ENCODE measurements at places on chromosomes 11 and 22.

DNA sequence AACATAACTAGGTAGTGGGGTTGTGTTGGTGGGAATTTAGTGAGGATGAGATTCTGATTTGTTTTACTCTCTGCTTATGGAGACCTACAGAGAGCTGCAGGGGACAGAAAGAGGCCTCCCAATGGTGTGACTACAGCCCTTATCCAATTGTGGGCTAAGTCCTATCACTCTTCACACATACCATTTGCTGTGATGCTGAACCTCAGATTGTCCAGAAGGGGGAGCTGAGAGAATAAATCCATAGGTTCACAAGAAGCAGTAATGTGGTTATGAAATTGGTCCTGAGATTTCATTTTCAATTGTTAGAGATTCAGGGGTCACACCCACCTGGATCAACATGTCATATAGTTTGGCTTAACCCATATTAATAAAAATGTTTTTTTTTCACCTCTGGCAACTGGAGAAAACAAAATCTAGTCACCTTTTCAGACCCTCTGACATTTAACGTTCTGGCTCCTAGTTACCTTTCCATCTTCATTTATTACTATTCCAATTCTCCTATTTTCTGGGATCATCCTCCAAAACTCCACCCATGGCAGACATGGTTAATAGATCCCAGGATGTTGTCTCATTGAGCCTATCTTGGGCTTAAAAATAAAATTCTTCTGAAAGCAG lies 53.3 kb upstream of the PTPN5 start:
- DNase-seq: no peak

- DNase-seq: no peak
These were observed 83.1 kb downstream of the PARVA start for GRCh38 chr11:12460466-12460865.

GRCh38 chr11:102485095-102485722 lies 32.6 kb upstream of the TMEM123 start:
- DNase-seq: no peak

- DNase-seq: no peak
These were observed 49.5 kb downstream of the LGR4 start for GRCh38 chr11:27423125-27423524.

GRCh38 chr11:73402834-73403185 lies 26.6 kb downstream of the RELT start:
- DNase-seq: no peak

- no peak for DNase-seq
These were observed 3.0 kb downstream of the PRG2 start for GRCh38 chr11:57387289-57388030.

- no peak for DNase-seq
These were observed 1.0 kb downstream of the CCDC86 start for GRCh38 chr11:60842668-60843600.

DNA sequence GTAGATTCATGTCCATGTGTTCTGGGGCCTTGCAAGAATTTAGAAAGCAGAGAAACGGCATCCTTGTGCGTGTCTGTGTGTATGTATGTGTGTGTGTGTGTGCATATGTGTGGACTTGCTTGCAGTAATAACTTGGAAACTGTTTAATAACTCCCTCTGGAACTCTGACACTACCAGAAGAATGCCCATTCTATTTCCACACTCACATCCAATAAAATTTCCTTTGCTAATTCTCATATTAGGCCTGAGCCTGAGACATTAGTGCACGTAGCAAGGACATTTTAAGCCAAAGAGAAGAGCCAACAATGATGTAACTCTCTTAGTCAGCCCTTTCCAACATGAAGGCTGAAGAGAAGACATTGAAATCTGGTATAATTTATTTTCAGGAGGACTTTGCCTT lies 3.2 kb downstream of the OR4D6 start:
- DNase-seq: no peak

DNA sequence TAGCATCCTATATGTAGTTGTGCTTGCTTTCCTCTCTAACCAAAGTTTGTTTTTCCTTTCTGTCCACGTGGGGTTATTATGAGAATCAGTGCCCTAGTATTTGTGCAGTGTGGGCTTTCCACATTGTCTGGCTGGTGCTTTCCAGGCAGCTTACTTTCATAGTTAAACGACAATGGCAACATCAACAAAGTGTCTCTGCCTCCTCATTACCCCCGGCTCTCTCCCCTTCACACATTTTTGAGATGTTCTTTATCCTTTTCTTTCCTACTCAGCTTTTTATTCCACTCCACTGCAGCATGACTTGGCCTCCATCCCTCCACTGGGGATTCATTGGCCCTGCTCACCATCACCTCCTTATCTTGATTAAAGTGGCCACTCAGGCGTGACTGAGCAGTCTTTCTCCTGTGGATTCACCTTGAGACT lies 19.1 kb downstream of the SPECC1L start:
- no peak for DNase-seq

DNA sequence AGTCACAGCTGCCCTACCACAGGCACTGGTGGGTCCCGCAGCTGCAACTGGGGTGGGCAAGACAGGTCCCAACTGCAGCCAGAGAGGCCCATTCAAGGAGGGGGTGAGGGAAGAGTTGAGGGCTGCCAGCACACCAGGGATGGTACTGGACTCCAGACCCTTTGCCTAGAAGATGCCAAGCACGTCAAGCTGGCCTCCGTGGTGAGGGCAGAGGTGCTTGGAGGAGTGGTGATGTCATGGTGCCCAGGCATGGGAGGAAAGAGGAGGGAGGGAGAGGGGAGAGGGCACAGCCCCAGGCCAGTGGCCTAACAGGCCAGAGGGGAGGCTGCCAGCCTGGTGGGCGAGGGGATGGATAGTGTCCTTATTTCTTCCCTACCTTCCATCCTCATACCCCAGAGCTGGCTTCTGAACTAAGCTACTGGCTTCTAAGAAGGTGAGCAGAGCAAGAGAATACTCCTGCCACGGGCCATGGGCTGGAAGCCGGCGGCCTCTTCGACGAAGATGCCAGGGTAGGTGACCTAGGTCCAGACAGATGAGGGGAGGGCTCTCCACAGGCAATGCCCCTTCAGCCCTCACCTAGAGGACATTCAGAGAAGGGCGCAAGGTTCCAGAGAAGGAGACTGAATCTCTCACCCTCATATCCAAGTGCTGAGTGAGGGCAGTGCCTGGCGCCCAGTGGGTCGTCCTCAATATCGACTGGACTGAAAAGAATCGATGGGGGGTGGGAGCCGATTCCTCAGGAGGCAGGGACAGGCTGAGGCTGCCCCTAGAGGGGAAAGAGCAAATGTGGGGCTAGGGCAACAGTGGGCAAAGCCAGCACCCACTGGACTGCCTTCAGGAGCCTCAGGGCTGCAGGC lies 1.8 kb downstream of the SYT7 start:
- no peak for DNase-seq

GRCh38 chr11:126355926-126356897 lies 726 bp downstream of the ST3GAL4 start:
- DNase-seq: no peak

DNA sequence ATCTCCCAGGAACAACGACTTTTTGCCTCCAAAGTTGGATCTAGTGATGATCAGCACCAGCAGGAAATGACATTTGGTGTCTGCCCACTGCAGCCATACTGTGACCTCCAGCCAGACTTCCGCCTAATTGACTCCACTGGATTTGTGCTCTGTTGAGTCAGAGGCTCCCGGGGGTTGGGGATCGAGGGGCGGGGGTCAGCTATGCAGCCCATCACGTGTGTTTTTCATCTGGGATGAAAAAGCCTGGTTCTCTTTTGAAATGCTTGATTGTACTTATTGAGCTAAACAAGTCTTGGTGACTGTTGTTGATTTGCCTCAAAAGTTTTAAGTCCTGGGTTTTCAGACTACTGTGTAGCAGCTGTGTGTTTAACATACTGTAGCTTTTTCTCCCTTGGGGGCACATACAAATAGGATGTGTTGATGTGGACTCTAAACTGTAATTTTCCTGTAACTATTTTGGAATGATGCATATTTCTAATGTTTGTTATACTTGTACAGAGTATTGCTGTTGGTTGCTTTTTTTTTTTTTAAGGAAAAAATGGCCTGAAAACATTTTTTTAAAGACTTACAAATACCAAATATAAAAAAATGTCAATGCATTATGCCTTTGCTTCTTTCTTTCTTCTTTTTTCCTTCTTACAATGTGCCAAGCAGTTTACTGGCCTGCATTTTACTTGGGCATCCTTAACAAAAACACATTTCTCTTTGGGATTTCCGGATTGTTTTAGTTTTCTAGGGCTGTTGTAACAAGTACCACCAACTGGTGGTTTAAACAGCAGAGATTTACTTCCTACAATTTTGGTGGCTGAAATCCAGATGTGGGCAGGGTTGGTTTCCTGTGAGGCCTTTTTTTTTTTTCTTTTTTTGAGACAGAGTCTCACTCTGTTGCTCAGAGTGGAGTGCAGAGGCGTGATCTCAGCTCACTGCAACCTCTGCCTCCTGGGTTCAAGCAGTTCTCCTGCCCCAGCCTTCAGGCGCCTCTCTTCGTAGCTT lies 46.1 kb upstream of the OR4B1 start:
- no peak for DNase-seq

- DNase-seq: peak; percentile 44
These were observed 58.4 kb upstream of the PSMA1 start for GRCh38 chr11:14578541-14578956.

GRCh38 chr11:64241241-64241490 lies 271 bp downstream of the FKBP2 start:
- peak; percentile 99 for DNase-seq

- no peak for DNase-seq
These were observed 552.8 kb upstream of the LRRC4C start for GRCh38 chr11:42012271-42012670.

- DNase-seq: no peak
These were observed 4.0 kb upstream of the SCN4B start for GRCh38 chr11:118156531-118157185.

DNA sequence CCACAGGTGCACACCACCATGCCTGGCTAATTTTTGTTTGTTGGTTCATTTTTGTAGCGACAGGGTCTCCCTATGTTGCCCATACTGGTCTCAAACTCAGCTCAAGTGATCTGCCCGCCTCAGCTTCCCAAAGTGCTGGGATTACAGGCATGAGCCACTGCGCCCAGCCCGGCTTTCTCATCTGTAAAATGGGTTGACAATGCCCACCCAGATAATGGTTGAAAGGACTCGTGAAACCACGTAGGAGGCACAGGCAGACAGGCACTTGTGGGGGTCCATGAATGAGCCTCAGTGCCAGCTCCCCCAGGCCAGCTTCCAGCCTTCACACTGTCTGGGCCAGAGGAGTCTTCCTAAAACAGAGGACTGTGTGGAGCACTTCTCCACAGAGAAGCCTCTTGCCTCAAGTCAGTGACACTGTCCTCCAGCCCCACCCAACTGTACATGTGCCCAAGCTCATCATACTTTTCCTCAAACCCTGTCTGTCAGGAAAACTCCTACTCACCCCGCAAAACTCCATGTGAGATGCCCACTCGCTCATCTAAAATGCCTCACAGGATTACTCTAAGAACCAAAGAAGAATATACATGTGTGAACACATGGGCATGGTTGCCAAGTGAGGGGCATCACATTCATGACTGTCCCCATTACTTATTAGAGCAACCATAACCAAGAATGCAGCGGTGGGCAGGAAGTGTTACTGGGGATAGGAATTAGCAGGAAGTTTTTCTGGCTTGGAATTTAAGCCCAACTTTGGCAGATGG lies 32.1 kb upstream of the WNT7B start:
- DNase-seq: no peak

DNA sequence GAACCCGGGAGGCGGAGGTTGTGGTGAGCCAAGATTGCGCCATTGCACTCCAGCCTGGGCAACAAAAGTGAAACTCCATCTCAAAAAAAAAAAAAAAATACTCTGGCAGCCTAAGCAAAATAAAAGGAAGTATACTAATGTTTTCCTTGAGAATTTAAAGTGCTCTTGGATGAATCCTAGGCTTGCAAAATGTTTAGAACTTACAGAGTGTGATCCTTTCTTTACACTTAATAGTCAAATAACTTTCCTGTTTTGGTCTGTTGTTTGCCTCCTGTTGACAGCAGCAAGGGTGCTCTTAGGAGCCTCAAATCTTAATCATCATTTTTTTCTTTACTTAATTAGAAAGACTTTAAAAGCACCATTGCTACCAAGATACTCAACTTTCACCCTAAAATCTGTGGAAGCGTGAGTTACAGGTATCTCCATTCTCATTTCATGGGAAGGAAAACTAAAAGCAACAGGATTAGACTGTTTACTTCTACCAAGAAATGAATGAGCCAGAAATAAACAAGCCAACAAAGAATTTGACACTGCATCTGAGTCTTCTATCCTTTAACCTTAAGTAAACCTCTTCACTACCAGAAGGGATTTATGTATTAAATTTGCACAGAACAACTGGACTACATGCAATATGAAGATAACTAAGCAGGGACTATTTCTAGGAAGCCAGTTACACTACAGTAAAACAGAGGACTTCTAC lies 38.7 kb upstream of the CRTAM start:
- no peak for DNase-seq
